MV-4-11 (cell line): ENCODE measurements at places on chromosomes 16 and 17.
A peak's percentile ranks its signal among the peaks of the same experiment; 100 is the strongest.

DNA sequence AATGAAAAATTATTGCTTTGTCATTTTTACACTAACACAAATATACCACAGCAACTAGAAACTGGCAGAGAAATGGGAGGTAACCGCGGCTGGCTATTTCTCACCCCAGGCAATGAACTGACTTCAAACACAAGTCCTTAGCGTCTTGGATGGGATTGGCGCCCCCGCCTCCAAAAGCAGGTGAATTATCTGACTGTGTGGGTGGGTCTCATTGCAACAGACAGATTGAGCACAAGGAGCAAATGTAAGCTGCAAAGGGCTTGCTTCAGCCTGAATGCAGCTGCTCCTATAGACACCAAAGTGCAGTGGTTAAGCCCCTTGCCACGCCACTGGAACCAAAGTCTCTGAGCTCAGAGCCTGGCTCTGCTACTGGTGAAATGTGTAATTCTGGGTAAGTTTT, 225.0 kb downstream of the XYLT1 start:
- DNase-seq, result no peak

DNA sequence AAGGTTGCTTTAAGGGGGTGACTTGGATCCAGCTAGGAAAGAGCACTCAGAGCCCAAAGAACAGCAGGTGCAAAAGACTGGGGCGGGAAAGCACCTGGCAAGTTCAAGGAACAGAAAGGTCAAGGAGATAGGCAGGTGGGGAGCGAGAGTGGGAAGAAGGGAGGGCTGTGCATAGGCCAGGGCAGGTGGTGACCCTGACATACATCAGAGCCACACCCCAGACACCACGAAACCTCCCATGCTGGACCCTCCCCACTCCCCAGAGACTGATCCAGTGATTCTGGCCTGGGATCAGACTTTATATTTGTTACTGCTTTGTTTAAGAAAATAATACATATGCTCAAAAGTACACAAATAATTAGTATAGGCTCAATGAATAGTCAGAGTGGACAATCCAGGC, 48.5 kb upstream of the RBFOX3 start:
- DNase-seq, result no peak

DNA sequence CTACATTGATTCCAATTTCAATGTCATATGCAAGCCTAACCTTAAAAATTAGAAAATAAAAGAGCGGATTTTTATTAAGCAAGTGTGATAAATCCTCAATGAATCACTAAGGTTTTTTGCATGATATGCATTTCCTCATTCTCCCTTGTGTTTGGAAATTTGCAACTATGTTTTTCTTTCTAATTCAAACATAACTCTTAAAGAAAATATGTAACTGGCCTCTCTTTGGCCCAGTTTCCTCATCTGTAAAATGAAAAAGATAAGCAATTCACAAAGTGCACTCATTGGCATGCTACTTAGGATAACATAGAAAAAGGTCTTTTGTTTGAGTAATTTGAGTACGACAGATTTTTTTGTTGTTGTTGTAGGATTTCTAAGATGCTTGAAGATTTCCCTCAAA, 295.5 kb downstream of the CDH11 start:
- no peak for DNase-seq

GRCh38 chr17:38892620-38893019, 22.8 kb downstream of the LASP1 start:
- DNase-seq, result no peak

GRCh38 chr16:62562121-62562520, 525.9 kb upstream of the CDH8 start:
- DNase-seq, result no peak

DNA sequence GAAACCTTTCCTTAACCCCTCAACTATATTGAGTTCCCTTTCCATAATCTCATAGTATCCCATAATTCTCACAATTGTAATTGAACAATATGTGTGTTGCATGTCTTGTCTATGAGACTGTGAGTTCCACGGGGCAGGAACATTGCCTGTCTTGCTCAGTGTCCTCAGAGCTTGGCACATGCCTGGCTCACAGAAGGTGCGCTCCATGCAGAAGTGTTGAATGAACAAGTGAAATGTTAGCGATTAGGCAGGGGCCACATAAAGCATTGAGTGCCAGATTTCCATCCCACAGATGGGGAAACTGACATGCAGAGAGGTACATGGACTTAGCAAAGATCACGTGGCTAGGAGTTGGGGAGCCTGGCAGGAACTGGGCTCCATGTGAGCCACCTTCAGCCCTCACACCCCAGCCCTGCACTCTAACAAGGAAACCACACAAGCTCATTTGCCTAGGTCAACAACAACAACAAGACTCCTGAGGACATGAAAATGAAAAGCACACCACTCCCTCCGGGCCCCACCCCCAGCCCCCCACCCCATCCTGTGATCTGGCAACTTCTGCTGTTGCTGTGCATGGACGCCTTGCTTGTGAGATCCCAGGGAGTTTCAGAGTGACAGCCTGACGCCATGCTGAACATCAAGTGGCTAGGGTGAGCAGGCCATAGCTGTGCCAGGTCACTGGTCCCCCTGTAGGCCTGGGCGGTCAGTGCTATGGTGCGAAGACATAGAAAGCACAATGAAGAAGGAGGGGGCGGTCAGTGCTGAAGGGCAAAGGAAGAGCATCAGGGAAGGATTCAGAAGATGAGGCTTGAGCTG, 5.0 kb downstream of the PIK3R5 start:
- no peak for DNase-seq

DNA sequence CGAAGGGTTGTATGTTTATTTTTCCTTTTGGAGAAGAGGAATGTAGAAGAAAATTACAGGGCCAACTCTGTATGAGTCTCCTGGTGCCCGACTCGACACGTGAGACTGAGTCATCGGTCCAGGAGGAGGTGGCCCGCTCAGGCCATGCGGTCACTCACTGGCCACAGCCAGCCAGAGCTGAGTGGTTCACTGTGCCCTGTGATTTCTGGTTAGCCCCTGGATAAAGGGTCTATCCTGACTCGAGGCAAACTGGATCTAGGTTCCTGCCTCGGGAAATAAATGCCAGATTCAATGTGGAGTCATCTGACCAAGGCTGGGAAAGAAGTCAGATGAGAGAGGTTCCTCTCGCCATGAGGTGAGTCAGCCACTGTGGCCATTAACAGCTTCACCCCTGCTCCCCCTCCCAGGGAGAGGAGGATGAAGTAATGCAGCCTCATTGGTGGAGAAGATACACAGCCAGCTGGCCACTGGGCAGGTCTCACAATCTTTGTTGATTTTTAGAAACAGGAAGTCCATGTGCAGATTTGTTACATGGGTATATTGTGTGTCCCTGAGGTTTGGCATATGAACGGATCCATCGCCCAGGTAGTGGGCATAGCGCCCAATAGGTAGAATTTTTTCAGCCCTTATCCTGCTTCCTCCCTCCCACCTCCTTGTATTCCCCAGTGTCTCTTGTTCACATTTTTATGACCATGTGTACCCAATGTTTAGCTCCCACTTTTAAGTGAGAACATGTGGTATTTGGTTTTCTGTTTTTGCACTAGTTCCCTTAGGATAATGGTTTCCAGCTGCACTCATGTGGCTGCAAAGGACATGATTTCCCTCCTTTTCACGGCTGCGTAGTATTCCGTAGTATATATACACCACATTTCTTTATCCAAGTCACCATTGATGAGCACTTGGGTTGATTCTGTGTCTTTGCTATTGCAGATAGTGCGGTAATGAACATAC, 21.7 kb upstream of the USP36 start:
- DNase-seq, result peak; percentile 94

- DNase-seq, result no peak
Observed at GRCh38 chr16:88754109-88754911, 30.7 kb downstream of the PIEZO1 start.

DNA sequence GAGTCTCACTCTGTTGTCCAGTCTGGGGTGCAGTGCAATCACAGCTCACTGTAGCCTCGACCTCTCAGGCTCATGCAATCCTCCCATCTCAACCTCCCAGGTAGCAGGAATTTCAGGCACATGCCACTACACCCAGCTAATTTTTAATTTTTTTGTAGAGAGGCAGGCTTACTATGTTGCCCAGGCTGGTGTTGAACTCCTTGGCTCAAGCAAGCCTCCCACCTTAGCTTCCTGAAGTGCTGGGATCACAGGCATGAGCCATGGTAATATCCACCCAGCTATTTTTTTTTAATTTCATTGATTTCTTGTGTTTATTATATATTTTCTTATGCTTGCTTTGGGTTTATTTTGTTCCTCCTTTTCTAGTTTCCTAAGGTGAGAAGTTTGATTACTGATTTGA, 33.9 kb upstream of the NACA2 start:
- no peak for DNase-seq
